ENCODE measurements at places on chromosomes 11 and 22. TPM values are rescaled to one million over a fixed set of nuclear protein-coding genes. Genes with fewer than 3 reads are reported as not detected.

DNA sequence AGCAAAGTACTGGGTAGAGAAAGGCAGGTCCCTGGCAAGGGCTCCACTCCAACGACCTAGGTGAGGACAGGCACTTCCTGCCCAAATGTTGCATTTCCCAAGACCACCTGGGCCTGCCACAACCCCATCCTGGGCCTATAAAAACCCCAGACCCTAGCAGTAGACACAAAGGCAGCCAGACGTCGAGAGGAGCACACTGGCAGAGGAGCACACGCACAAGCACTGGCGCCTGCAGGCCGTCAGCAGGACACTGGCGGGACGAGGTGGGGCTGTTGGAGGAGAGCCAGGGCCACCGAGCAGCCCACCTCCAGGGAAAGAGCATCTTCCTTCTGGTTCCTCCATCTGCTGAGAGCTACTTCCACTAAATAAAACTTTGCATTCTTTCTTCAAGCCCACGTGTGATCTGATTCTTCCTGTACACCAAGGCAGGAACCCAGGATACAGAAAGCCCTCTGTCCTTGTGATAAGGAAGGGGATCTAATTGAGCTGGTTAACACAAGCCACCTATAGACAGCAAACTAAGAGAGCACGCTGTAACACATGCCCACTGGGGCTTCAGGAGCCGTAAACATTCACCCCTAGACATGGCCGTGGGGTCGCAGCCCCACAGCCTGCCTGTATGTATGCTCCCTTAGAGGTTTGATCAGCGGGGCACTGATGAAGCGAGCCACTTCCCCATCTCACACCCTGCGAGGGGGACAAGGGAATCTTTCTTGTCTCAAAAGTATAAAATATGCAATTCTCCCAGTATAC is 89.7 kb upstream of the MTMR2 start:
- H3K4me1 ChIP-seq: no peaks in the 10 kb centered on the region
- no peak overlapping the region for H3K4me3 ChIP-seq
- H3K27me3 ChIP-seq: no peaks in the 10 kb centered on the region
- H3K27ac ChIP-seq: no peak overlapping the region
- DNase-seq: no peak

DNA sequence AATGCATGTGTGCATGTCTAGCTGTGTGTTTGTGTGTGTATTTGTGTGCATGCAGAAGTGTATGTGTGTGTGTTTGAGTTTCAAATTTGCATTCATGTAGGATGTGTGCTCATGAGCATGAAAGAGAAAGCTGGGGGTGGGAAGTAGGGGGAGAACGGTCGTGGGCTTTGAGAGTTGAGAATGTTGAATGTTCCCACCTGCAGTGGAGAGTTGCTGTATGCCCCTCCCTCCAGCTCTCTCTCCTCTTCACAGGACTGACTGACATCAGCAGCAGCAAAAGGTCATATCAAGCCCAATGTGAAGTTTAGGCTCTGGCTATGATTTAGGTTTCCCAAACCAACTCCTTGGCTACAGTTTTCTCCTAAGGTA is 63.8 kb upstream of the RRAS2 start:
- no peaks in the 10 kb centered on the region for H3K36me3 ChIP-seq
- no peaks in the 10 kb centered on the region for H3K27me3 ChIP-seq
- no peak overlapping the region for H3K27ac ChIP-seq
- no peak overlapping the region for H3K4me3 ChIP-seq
- DNase-seq: no peak
- no peaks in the 10 kb centered on the region for H3K4me1 ChIP-seq

GRCh38 chr11:35974882-35975589 is 31.2 kb downstream of the LDLRAD3 start:
- H3K36me3 ChIP-seq: no peaks in the 10 kb centered on the region
- H3K27me3 ChIP-seq: no peaks in the 10 kb centered on the region
- DNase-seq: no peak

- no peak overlapping the region for H3K4me3 ChIP-seq
- H3K27ac ChIP-seq: no peak overlapping the region
- DNase-seq: no peak
- H3K27me3 ChIP-seq: no peaks in the 10 kb centered on the region
- H3K4me1 ChIP-seq: no peaks in the 10 kb centered on the region
- no peaks in the 10 kb centered on the region for H3K36me3 ChIP-seq
Measured at GRCh38 chr11:2169005-2169378, 2.6 kb downstream of the TH start.

GRCh38 chr11:45210846-45211245 is 64.4 kb downstream of the PRDM11 start:
- H3K4me3 ChIP-seq: no peak overlapping the region
- H3K27ac ChIP-seq: no peak overlapping the region
- no peak for DNase-seq
- no peaks in the 10 kb centered on the region for H3K27me3 ChIP-seq

DNA sequence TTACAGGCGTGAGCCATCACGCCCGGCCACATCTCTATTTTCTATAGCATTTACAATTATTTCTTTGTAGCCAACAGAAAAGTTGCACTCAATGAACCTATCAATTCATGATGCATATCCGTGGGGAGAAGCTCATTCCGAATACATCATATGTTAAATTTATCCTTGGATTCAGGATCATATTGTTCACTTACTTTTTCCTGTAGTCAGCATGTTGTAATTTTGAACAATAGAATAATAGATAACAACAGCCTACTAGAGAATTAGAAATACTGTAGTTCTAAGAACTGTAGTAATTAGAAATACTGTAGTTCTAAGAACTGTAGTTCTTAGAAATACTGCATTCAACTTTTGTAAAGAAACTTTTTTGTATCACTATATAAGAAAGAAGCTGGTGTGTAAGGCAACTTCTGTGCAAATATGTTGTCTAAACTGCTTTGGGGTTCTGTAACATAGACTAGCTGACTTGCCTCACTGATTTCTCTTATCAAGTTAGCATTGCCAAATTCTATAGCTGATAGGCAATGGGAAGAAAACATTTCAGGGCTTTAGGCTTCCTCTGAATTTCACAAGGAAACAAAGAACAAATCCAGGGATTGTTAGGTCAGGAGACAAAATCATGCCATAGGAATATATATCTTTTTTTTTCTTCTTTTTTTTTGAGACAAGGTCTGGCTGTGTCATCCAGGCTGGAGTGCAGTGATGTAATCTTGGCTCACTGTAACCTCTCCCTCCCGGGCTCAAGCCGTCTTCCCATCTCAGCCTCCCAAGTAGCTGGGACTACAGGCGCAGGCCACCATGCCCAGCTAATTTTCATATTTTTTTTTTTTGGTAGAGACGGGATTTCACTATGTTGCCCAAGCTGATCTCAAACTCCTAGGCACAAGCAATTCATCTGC is 91.9 kb downstream of the CSTPP1 start:
- H3K27ac ChIP-seq: no peak overlapping the region
- H3K4me3 ChIP-seq: no peak overlapping the region
- no peaks in the 10 kb centered on the region for H3K36me3 ChIP-seq
- no peaks in the 10 kb centered on the region for H3K4me1 ChIP-seq

DNA sequence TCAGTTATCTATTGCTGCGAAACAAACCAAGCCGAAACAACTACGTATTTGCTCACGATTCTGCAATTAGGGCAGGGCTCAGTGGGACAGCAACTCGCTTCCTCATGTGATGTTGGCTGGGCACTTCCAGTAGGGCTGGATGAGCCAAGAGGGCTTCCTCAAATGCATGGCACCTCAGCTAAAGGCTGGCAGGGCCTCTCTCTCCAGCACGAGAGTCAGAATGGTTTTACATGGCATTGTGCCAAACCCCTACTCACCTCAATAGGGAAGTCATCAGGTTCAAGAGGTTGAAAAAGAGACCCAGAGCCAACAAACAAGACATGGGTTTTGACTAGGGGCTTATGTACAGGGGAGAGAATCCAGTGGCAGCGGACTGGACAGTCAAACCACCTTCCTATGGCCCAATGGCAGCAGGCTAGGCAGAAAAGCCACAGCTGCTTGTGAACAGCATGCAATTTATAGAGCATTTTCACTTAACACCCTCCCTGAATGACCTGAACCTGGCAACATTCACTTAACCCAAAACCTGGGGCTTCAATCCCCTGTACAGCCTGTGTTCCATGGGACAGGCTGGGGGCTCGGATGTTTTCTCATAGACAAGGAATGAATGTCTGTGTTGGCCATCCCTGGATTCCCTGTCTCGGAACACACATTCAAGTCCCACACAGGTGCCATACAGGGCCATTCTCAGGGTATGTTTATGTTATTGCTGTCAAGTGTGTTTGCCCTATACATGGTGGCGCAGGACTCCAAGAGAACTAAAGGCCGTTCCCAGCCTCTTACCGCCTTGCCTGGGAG is 154.2 kb upstream of the NAV2 start:
- H3K27ac ChIP-seq: no peak overlapping the region
- no peaks in the 10 kb centered on the region for H3K36me3 ChIP-seq
- no peak overlapping the region for H3K4me3 ChIP-seq
- no peaks in the 10 kb centered on the region for H3K4me1 ChIP-seq
- no peaks in the 10 kb centered on the region for H3K27me3 ChIP-seq
- DNase-seq: no peak

DNA sequence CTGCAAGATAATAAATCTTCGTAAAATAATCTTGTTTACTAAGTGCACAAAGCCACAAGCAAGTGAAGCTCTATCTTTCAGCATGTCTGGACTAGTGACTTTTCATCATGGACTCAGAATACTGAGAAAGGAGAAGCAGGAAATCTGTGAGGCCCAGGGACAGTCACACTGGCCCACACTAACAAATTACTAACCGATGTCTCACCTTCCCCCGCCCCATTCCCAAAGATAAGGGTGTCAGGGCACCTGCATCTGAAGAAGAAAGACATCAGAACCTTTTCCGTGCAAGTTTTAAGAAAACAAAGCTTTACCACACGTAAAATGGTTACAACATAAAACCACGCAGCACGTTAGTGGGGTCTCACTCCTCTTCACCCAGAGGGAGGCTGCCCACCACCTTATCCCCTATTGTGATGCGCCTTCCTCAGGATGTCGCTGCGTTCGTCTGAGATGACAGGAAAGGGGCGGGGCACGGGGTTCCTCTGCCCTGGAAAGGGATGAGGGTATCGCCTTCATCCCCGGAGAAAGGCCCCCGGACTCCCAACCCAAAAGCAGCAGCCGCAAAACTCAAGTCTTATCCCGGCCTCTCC is 616 bp downstream of the BTBD10 start:
- DNase-seq: no peak
- H3K36me3 ChIP-seq: no peaks in the 10 kb centered on the region
- no peaks in the 10 kb centered on the region for H3K27me3 ChIP-seq
- peaks cover 5% of the 10 kb centered on the region for H3K4me1 ChIP-seq
- H3K4me3 ChIP-seq: peak overlapping the region; percentile 55

GRCh38 chr22:25702040-25702439 is 39.9 kb upstream of the MYO18B start:
- H3K27me3 ChIP-seq: no peaks in the 10 kb centered on the region
- no peaks in the 10 kb centered on the region for H3K36me3 ChIP-seq
- no peak overlapping the region for H3K4me3 ChIP-seq
- DNase-seq: no peak
- H3K27ac ChIP-seq: no peak overlapping the region
- H3K4me1 ChIP-seq: no peaks in the 10 kb centered on the region

DNA sequence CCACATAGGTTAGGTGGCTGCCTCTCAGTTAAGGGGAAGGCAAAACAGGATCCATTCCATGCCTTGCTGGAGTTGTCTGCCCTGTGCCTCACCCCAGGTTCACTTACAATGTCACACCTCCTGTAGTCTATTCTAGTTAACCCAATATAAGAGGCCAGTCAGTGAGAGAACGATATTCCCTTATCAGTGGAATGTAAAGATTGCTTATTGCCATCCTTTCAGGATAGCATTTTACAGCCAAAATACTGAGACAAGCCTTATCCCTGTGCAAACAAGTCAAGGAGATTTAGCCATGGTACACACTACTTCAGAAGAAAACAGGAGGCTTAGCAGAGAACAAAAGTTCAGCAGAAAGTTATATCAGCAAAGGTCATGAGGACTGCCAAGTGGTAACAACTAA is 5.5 kb downstream of the CYP2R1 start:
- H3K36me3 ChIP-seq: no peaks in the 10 kb centered on the region
- no peak overlapping the region for H3K27ac ChIP-seq
- no peaks in the 10 kb centered on the region for H3K27me3 ChIP-seq

DNA sequence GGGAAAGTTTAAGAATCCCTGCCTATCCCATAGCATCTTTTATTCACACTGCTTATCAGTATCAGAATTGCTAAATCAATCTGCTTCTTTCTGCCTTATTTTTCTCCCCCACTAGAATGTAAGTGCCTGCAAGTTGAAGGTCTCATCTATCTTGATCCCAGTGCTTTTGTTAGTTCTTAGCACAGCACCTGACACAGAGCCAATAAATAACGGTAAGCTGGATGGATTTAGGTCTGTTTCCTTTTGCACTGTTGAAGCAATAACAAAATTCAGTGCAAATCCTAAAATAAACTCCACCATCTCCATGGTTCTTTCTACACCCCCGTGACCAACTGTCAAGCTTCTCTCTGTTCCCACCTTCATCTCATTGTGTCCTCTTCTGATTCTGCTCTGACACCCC is 36.7 kb upstream of the CD44 start:
- no peaks in the 10 kb centered on the region for H3K36me3 ChIP-seq
- H3K4me3 ChIP-seq: no peak overlapping the region
- H3K27me3 ChIP-seq: no peaks in the 10 kb centered on the region
- no peak for DNase-seq
- H3K27ac ChIP-seq: no peak overlapping the region

DNA sequence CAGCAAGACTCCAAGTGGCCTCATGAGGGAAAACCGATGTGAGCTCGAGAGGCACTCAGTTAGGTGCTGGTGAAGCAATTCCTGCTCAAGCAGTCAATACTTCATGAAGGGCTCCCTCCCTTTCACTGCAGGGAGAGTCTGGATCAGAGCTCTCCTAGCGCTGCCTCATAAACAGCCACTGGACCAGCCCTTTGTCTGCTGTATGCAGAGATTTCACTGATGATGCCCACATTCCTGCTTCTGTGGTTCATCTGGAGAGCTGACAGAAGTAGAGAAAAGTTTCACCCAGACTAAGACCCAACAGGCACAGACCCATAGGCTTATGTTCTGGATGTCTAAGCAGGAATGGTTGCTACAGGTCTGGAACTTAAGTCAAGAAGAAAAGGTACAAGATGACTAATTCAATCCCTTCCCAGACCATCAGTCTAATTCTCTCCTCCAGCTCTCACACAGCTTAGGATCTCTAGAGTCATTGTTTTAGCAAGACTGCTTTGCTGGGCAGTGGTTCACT is 4.0 kb downstream of the UCP2 start:
- H3K27me3 ChIP-seq: no peaks in the 10 kb centered on the region
- H3K4me1 ChIP-seq: no peaks in the 10 kb centered on the region
- no peak overlapping the region for H3K27ac ChIP-seq
- no peak for DNase-seq
- H3K36me3 ChIP-seq: no peaks in the 10 kb centered on the region

DNA sequence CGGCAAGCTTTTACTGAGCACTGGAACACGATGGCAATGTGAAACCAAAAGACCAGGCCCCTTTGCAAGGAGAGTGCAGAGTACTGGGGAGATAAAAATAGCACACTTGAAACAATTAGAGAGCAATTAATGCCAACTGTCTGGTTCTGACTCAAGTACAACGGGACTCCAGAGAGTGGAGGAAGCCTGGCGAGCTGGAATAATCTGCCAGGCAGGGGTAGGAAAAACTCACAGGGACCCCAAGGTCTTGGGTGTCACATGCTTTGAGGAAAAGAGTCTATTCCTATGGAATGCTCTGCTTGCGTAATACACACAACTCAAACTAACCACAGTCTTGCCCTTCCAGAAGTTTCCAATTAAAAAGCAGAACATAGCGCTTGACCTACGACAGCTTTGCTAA is 113.0 kb upstream of the CLMP start:
- H3K4me3 ChIP-seq: no peak overlapping the region
- no peak overlapping the region for H3K27ac ChIP-seq
- no peaks in the 10 kb centered on the region for H3K27me3 ChIP-seq
- H3K36me3 ChIP-seq: no peaks in the 10 kb centered on the region

The KCNC1 gene
- 0.09 TPM for total RNA-seq

The PKDREJ gene
- total RNA-seq: not detected

The SULT4A1 gene
- not detected for total RNA-seq

The PRG3 gene
- total RNA-seq: not detected

The AGBL2 gene
- 0.74 TPM for total RNA-seq

The MRGPRF gene
- 1.3 TPM for total RNA-seq

Data from pancreas (tissue), 10 donors.